IMR-90 (cell line): ENCODE measurements at places on chromosomes 6 and 20. TPM values are rescaled to one million over a fixed set of nuclear protein-coding genes. Genes with fewer than 3 reads are reported as not detected.

The SLA2 gene
- 0.03 TPM in 1 of 2 replicates, not detected in the other for polyA plus RNA-seq

The SALL4 gene
- 0.03 TPM in 1 of 2 replicates, not detected in the other for polyA plus RNA-seq

The EYS gene
- not detected in 2 replicates for polyA plus RNA-seq

The TNNC2 gene
- 0.46 and 0.53 TPM in 2 replicates for polyA plus RNA-seq

The ANGPT4 gene
- polyA plus RNA-seq = not detected in 2 replicates

The BPIFA1 gene
- polyA plus RNA-seq = not detected in 2 replicates

The ARMH2 gene
- not detected in 2 replicates for polyA plus RNA-seq

DNA sequence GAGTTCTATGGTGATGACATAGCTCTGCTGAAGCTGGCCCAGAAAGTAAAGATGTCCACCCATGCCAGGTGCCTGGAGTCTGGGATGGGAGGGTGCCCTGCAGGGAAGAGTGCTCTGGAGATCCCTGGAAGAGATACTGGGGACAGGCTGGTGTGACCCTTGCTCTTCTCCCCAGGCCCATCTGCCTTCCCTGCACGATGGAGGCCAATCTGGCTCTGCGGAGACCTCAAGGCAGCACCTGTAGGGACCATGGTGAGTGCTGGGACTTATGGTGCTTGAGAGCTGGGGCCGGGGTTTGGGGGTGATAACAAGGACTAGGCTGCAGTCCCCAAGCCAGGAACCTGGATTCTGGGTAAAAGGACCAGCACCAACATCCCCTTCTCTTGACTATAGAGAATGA, 2.2 kb upstream of the CFB start:
- DNase-seq = no peak

- DNase-seq = peak; percentile 31
These were observed 19.6 kb downstream of the JAG1 start for GRCh38 chr20:10654250-10654610.

GRCh38 chr6:10759884-10760329, 12.3 kb downstream of the TMEM14B start:
- DNase-seq = peak; percentile 89

DNA sequence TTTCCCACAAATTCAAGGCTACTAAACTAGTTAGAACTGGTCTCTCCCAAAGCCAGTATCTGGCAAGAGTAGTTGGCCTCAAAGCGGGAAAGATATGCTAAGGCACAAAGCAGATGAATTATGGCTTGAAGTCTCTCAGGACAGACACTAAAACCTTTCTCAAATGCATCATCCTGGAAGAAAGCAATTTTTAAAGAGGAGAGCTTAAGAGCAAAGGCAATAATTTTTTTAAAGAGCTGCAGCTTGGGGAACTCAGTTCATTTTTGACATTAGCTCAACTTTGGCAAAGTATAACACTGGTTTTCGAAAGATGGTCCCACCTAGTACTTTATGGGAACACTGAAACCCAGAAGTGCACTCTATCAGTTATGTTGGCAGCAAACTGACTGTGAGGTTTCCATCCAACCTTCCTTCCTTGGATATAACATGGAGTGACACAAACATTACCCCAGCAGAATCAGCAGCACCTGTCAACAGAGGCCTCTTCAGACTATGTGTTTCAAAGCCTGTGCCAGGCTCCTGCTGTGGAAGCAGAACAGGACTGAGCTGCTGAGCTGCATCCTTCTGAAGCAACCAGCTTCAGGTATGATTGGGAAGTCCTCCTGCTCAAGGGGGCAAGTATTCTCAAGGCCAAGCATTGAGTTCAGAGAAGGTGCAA, 852.3 kb upstream of the HS3ST5 start:
- DNase-seq = no peak

DNA sequence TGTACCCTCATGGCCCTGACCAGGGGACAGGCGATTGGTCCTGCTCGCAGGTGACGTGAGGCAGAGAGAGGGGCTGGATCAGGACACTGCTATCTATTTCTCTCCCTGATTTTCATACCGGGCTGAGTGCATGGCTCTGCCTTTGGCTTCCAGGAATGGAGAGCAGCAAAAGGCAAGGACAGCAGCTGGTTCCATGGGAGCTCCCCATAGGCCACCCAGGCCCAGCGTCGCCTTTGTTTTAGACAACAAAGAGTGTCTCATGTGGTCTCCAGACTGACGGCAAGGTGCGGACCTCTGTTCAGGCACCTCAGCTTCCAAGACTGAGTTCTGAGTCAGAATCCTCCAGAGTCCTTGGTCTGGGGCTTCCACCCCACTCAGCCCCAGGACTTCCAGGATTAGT, 123.1 kb downstream of the VEGFA start:
- DNase-seq = no peak

GRCh38 chr20:46357030-46357514, 48.8 kb upstream of the CDH22 start:
- DNase-seq = no peak

DNA sequence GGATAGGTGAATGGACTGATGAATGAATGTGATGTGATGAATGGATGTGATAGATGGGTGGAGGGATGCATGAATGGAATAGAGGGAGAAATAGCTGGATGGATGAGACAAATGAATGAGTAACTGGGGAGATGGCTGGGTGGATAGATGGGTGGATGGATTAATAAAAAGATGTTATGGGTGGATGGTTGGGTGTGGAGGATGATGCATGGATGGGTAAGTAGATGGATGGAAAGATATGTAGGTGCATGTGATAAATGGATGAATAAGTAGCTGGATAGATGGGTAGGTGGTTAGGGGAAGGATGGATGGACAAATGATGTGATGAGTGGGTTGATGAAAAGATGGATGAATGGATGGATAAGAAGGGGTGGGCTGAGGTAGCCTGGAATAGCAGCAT, 4.7 kb downstream of the HNF4A start:
- DNase-seq = no peak

DNA sequence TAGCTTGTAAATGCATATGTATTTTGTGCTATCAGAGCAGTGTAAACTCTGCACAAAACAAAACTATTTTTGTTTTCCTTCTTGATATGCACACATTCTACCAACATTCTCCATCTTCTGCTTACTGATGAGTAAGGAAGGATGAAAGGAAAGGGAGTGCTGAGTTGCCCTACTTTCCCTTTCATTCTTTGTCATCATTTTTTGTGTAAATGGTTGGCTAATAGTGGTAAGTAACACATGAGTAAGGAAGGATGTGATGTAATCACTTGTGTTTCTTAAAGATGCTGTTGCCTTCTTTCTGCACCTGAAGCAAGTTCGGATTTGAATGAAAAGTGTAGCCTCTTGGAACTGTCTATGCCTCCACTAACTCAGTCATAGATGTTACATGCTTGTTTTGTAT, 4.6 kb upstream of the REV3L start:
- peak; percentile 88 for DNase-seq

DNA sequence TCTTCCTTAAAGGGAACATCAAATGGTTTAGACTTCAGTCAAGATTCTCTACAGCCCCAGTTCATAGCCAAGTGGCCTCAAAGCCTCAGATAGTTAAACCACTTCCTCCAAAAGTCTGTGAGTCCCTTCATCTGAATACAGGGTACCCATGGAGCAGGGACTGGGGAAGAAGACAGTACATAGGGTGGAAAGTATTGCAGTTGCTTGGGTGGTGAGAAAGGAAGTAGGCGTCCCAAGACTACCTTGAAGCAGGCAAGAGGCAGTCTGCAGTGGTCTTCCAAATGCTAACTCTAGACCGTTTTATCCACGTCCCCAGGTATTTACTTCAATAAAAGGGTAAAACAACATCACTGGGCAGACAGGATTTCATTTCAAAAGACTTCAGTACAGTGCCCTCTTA, 2.0 kb downstream of the FYN start:
- no peak for DNase-seq

DNA sequence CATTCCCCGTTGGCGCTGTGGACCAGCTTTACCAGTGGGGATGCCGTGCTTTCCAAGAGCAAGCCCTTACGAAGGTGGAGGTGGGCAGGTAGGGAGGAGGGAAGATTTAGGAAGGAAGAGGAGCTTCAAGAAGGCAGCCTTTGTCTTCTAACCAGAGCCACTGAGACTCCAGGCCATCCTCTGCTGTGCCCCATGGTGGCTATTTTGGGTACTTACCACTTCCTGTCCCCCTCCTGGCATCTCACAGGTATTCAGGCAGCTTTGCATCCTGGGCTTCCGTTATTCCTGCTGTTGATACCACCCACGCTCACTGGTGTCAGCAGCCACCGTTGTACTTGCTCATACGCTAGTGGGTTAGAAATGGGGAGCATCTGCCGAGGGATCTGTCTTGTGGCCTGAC, 22.9 kb downstream of the ERMARD start:
- DNase-seq = no peak

DNA sequence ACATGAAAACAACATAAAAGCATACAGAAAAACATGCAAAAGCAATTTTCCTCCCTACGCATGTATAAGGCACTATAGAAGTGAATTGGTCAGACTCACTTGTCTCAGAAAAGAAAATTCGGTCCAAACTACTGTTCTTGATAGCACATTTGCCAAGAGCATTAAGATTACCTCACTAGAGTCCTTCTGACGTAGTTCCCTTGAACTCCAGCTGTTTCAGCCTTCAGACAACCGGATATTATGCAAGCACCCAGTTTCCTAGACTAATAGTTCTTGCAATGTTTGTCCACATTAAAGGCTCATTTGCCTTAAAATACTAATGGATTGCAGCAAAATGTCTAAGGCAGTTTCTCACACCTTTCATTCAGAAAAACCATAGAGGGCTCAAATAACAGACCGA, 2.5 kb upstream of the CASS4 start:
- peak; percentile 94 for DNase-seq

DNA sequence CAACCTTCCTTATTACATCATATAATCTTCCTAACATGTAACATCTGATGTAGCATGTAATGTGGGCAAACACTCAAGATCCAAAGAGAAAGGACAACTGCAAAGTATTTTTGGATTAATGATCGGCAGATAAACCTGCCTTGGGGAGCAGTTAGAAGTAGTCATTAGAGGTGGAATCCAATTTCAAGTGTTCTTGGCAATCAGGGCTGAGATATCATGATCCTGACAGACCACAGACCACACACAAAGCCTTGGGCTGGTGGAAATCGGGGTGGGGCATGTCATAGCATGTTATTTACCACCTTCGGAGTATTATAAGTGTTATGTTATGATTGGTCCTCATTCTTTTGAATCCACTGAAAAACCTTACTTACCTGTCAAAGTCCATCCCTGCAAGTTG, 16.3 kb downstream of the NCOA5 start:
- DNase-seq = no peak

DNA sequence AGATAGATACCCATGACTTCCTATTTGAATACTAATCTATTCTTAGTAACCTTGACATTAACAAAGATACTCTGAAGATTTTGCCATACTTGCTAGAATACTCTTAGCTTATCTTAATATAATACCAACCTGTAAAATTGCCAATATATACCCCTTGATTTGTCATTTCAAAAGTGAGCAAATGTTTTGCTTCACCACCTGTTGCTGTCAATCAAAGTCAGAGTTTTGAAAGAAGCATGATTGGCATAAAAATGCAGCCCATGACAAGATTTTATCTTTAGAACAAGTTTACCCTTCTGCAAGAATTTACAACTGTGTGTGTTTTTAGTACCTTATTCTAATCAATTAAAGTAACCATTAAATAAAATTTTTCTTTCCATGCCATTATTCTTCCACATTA, 236.2 kb downstream of the TBX18 start:
- DNase-seq = no peak

DNA sequence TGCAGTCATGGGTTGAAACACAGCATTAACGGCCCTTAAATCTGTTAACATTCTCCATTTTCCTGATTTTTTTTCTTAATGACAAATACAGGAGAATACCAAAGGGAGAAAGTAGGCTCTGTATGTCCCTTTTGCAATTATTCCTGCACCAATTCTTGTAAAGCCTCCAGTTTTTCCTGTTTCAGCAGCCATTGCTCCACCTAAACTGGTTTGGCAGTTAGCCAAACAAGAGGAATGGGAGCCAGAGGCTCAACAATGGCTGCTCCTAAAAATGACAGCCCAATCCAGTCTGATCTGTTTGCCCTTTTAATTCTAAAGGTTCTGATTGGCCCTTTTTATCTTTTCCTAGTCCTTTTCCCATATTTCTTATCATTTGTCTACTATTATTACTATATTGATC, 284.2 kb upstream of the SGK1 start:
- no peak for DNase-seq

DNA sequence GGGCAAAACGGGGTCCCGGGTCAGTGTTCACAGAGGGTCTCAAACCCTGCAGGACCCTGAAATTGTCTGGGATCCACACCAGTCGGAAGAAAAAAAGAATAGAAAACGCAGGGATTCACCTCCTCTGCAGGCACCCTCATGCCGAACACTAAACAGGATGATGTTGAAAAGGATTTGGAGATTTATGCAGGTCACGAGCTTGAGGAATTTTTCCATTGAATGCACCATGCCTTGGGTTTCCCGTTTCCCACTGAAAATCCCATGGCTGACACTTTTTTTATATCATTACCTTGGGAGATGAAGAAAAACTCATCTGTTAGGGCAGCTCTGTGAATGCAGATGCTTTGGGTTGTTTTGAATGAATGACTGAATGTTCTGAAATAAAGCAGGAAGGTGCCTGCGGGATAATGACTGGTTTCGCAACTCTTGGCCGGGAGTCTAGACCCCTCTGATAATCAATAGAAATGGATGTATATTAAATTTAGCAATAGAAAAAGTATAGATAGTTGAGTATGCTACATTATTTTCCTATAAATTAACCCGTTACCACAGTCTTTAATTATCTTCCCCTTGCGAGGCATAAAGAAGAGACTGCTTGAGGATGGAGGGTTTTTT, 147.5 kb upstream of the AFDN start:
- no peak for DNase-seq

- DNase-seq = no peak
These were observed 49.3 kb downstream of the RALY start for GRCh38 chr20:34043025-34043424.

DNA sequence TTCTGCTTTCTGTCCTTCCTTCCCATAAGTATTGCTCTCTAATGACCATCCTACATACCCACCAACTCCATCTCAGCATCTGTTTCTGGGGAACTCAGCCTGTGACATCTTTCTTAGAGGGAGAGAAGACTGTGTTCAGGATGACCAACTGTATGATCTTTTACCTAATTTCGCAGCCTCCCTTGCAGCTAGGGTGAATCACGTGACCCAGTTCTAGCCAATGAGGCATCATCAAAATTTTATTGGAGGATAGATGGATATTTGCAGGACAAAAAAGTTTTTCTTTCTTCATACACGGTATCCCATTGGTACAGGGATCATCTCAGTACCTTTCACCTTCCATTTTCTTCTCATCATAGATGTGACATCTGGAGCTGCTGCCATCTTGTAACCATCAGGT, 14.4 kb upstream of the MC3R start:
- no peak for DNase-seq
